Left renal cortex interstitium (tissue), 4 donors: ENCODE measurements at places on chromosomes 6 and 20.

DNA sequence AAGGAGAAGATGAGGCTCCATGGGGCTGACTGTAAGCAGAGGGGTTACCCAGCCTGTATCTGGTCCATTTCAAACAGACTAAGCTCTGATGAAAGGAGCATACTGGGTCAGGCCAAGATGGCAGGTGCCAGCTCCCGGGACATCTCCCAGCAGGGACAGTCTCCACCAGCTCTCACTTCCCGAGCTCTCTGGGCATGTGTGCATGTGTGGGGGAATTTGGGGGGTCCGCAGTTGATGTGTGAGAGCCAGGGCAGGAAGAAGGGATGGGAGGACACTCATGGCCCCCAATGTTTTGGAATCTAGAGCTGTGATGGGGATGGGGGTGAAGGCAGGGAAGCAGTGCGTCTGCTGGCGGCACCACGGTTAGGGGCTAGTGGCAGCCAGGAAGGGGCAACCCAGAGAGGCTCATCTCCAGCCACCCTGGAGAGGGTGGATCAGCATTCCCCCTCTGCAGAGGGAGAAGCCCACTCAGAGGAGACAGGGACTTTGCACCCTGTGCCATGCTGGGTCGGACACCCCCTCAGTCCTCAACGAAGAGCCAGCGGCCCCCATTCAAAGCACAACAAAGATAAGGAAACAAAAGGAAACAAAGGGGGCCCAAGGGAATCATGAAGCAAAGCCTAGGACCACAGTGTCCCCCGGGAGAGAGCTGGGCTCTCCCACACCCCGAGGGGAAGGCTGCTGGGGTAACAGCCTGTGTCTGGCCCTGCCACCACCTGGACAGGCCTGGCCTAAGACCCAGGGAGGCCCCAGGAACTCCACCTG is 52.4 kb downstream of the DSTN start:
- no peak for DNase-seq

- DNase-seq: no peak
Measured at GRCh38 chr6:119521251-119521650, 171.7 kb upstream of the MAN1A1 start.

DNA sequence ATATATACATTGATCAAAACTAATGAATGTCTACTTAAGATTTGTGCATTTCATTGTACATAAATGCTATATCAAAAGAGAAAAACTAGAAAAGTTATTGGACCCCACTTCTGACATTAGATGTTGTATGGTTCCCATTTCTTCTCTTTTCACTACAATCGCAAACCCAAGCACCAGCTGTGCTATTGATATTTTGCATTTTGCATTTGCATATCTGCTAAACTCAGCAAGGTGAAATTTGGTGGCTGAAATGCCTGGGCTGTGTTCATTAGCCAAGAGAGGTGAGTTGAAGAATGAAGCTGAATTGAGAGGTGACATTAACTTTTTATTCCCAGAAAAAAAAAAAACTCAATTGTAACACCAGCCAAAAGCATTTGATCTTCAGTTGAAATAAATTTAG is 232.1 kb upstream of the TENT5A start:
- no peak for DNase-seq

DNA sequence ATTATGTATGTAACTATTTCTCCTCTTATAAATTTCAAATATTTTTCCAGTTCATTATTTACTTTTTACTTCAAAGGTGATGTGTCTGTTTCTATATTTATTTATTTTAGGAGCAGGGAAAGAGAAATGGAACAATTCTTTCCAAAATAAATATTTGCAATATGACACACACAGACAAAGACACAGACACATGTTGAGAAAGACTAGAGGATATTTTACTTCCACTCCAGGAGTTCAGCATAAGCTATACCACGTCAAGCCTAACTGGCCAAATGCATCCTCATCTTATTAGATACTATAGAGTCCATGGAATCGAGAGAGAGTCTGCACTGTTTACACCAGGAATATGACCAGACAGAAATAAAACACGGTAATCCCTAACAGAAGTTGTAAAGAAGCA is 13.3 kb downstream of the RALGAPA2 start:
- DNase-seq: no peak

DNA sequence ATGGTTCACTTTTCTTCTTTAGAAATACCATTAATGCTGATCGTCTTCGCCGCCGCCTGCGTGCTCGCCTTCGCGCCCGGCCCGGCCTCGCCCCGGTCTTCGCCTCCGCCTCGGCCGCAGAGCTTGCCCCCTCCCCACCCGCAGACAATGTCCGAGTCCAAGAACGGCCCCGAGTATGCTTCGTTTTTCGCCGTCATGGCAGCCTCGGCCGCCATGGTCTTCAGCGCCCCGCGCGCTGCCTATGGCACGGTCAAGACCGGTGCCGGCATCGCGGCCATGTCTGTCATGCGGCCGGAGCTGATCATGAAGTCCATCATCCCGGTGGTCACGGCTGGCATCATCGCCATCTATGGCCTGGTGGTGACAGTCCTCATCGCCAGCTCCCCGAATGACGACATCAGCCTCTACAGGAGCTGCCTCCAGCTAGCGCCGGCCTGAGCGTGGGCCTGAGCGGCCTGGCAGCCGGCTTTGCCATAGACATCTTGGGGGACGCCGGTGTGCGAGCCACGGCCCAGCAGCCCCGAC is 4.8 kb upstream of the PRPH2 start:
- DNase-seq: no peak

DNA sequence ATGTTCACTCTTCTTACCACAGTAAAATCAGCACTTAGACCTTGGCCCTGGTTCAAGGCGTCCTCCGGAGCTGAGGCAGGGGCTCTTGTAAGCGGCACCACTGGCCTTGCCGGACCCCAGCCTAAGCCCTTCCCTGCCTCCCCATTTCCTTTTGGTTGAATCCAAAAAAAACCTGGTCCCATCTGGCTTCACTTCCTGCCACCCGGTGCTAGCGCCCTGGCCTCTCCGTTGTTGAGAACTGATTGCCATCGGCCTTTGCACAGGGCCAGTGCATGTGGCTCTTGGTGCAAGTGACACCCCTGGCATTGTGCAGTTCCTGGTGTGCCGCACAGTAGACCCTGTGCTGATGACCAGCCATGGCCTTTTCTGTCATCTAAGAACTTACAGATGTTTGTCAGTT is 19.0 kb upstream of the RBM38 start:
- DNase-seq: no peak

DNA sequence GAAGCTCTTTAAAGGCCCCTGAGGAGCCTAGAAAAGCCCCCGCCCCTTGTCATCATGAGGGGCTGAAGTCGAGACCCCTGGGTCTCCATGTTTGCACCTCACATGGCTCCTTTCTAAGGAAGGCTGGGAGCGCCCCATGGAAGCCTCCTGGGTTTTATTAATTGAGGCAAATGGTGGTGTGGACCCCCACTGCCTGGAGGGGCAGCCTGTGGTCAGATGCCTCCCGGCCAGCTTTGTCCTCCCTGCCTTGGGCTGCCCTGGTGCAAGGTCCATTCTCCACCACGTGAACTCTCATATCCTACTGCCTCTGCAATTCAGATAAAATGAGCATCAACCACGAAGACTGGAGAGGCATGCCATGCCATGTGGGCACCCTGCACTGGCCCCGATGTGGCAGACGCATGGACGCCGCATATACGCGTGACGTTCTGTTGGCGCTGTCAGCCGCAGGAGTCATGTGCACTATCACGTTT is 295.5 kb downstream of the TAF4 start:
- DNase-seq: no peak

DNA sequence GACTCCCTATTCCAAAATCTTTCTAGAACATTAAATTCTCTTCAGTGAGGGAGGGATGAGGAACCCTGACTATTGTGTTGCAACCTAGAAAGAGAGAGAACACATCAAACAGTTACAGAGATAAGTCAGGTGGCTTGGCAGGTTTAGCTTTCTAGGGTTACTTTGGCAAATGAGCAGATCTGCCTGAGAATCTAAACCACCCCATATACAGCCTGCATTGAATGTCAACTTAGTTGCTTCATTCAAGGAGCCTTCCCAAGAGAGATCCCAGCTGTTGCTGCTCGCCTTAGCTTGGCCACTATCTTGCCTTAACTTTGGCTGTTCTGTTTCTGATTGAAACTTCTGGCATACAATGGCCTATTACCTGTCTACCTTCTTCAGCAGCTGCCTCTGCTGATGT is 74.7 kb upstream of the TCF21 start:
- DNase-seq: no peak

DNA sequence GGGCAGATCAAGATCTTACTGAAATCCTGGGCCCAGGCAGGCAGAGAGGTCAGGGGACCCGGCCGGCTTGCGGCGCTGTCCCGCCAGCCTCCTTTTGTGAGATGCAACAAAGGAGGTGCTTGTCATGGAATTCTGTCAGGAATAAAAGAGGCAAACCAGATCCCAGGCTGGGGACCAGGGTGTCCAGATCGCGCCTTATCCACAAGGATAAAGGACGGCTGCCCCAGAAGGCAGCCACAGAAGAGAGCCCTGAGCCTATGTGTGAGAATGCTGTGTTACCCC is 42.6 kb upstream of the CDH22 start:
- no peak for DNase-seq

- no peak for DNase-seq
Measured at GRCh38 chr20:44593751-44594150, 11.4 kb downstream of the PKIG start.

DNA sequence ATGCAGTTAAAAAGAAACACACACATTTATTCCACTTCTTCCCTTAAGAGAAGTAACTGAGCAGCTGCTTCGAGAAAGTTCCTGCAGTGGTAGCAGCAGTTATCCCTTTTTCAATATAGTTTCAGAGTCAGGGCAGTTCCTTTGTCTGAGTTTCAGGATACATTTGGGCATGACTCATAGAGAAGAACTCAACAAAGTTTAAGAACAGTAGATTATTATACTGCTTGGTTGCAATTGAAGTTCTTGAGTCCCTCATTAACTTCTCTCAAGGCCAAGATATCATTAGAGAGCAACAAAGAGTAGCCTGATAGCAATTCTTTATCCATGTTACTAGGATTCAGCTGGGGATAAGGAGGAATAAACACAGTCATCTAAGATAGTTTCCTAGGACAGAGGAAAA is 54.4 kb downstream of the TPD52L1 start:
- DNase-seq: no peak

GRCh38 chr6:56043761-56044160 is 168.4 kb upstream of the BMP5 start:
- no peak for DNase-seq

GRCh38 chr20:33030076-33030475 is 1.4 kb upstream of the BPIFB6 start:
- DNase-seq: no peak

- no peak for DNase-seq
Measured at GRCh38 chr6:168372889-168373288, 53.3 kb upstream of the DACT2 start.

- DNase-seq: no peak
Measured at GRCh38 chr6:11853678-11854407, 75.2 kb upstream of the ADTRP start.

- DNase-seq: no peak
Measured at GRCh38 chr6:132964101-132964867, 149.9 kb downstream of the RPS12 start.

DNA sequence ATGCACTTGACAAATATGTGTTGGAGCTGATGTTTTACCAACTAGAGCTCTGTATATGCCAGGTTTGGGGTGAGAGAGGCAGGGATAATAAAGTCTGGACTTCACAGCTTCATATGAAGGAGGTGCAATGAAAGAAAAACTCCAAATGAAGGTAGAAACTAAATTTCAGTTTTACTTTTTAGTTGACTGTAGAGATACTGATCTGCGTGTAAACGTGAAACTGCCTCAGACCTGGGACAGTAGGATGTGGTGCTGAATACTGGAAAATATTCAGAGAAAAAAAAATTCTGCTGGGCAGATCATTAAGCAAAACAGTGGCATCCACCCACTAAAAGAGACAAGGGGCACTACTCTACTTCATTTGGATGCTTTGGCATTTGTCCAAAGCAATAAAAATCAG is 94.5 kb downstream of the BACH2 start:
- no peak for DNase-seq

DNA sequence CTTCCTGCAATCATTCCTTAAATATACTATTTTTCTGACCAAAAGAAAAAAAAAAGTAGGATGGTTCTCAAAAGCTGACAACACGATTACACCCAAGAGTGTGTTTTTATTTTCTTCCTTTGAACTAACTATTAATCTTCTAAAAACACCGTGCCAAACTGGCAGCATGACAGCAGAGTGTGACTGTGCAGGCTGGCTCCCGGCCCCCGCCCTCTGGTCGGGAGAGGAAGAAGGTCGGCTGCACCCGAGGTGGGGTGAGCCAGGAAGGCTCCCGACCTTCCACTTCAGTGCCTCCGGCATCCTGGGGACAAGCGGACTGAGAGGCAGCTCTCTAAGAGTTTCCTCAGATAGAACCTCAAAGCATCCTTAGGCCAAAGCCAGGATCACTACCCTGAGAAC is 29.2 kb downstream of the SLC22A23 start:
- no peak for DNase-seq

DNA sequence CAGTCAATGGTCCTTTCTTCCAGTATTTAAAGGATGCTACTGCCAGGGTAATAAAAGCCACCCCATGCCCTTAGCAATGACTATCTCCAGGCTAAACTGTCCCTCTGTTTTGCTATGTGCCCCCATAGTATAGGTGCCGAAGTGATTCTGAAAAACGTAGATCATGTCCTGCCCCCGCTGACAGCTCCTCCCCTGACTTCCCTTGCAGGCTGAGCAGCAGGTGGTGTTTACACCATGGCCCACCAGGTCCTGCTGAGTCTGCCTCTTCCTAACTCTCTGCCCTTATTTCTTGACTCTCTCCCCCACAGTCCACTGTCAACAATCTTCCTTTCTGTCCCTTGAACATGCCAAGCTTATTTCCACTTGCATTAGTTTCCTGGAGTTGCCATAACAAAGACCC is 352.5 kb upstream of the TSHZ2 start:
- DNase-seq: no peak

- DNase-seq: no peak
Measured at GRCh38 chr20:25188218-25188617, 7.3 kb upstream of the ENTPD6 start.

- no peak for DNase-seq
Measured at GRCh38 chr6:97465877-97466561, 183.0 kb upstream of the MMS22L start.

DNA sequence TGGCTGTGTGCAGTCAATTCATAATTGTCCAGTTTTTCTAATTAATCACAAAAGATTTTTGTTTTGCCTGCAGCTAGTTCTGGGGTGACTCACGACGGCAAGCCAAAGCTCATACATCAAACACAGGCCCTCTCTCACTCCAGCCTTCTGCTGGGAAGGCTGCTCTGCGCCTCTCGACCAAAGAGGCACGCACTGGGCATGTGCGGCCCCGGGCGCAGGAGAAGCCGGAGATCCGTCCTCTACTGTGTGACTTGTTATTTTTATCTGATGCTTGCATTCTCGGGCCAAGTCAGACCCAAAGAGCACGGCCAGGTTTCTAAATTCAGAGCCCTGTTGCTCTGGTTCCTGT is 98.5 kb downstream of the TFAP2A start:
- DNase-seq: no peak
